Bronchial epithelial cell (primary cell): ENCODE measurements at places on chromosomes 3 and 15. TPM values are rescaled to one million over a fixed set of nuclear protein-coding genes. Genes with fewer than 3 reads are reported as not detected.

Gene GOLGA8G
- not detected in 2 replicates for total RNA-seq

Gene SEMA3G
- under 0.01 and 0.13 TPM in 2 replicates for total RNA-seq

Gene AGTR1
- total RNA-seq: not detected in 2 replicates

Gene MYEF2
- 1.8 and 8.8 TPM in 2 replicates for total RNA-seq

Gene CSTA
- total RNA-seq: 107 and 652 TPM in 2 replicates

Gene IL12A
- 0.26 TPM in 2 replicates for total RNA-seq

Gene RTP1
- total RNA-seq: not detected in 2 replicates

Gene KIF7
- 1.3 and 2.1 TPM in 2 replicates for total RNA-seq

Gene TEX9
- total RNA-seq: 2.6 and 3.6 TPM in 2 replicates

Gene DUOXA2
- total RNA-seq: 0.13 TPM in 1 of 2 replicates, not detected in the other

Gene TMEM158
- total RNA-seq: 1.3 and 1.6 TPM in 2 replicates

Gene REC114
- total RNA-seq: not detected in 2 replicates

Gene CILP
- total RNA-seq: under 0.01 TPM in 2 replicates

Gene KBTBD8
- total RNA-seq: 1.6 and 2.0 TPM in 2 replicates

Gene GRIP2
- under 0.01 TPM in 2 replicates for total RNA-seq

Gene GOLGA8T
- 0.13 TPM in 1 of 2 replicates, not detected in the other for total RNA-seq

Gene GOLGA8J
- not detected in 2 replicates for total RNA-seq

Gene POPDC2
- 0.26 TPM in 1 of 2 replicates, not detected in the other for total RNA-seq

Gene OSTN
- not detected in 2 replicates for total RNA-seq

Gene PRR23E
- not detected in 2 replicates for total RNA-seq

Gene IL17RD
- total RNA-seq: 1.1 and 2.3 TPM in 2 replicates

Gene ARGFX
- not detected in 2 replicates for total RNA-seq
